ENCODE measurements at places on chromosomes 3 and 15.

DNA sequence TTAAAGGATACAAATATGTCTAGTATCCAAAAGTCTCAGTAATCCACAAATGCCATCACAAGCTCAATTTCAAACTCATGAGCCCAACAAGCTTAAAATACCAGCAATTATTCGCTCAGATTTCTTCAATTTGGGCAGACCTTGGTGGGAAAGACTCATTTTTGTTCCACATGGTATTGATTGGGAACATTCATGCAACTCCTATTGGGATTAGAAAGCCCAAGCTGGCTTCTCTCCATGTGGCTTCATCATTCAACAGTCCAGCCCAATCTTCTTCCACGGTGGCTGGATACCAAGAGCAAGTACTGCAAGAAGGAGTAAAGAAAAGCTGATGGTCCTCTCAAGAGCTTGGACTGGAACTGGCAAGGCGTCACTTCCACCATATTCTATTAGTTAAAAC, 66.3 kb downstream of the STRIT1 start:
- no peak for DNase-seq

- DNase-seq, result no peak
Observed at GRCh38 chr3:88732186-88732585, 375.2 kb upstream of the EPHA3 start.

- DNase-seq, result no peak
Observed at GRCh38 chr3:24042174-24043059, 97.3 kb downstream of the NR1D2 start.

DNA sequence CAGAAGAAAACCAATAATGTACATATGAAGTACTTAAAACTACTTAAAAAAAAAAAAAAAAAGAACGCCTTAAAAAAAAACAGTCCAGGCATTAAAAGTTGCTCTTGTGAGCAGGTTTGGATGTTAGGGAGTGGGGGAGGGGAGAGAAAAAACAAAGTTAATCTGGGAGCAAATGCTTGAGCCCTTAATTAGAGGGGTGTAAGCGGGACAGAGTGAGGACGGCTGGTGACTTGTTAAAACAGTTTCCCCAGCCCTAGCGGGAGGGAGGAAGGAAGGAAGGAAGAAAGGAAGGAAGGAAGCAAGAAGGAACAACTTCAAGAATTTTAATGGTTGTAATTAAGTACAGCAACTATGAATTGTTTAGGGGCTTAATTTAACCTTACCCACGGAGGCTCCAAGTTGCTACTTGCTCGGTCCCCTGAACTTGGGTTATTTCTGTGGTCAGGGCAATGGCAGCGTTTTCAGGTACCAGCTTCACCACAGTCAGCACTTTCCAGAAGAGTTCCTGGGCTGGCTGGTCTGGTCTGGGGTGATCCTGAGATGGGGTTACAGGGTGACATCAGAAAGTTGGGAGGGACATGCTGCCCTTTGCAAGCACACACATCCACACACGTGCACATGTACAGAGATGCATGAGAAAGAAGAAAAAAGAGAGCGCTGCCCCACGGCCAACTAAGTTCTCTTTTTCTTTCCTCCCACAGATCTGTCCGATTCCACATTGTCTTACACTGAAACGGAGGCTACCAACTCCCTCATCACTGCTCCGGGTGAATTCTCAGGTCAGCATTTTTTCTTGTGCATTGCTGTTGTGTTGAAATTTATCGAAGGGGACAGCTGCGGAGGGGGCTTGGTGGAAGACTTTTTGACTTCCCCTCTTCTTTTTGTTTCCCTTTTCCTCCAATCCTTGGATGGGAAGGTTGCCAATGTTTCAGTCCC, 14.0 kb downstream of the SMAD6 start:
- DNase-seq, result no peak

DNA sequence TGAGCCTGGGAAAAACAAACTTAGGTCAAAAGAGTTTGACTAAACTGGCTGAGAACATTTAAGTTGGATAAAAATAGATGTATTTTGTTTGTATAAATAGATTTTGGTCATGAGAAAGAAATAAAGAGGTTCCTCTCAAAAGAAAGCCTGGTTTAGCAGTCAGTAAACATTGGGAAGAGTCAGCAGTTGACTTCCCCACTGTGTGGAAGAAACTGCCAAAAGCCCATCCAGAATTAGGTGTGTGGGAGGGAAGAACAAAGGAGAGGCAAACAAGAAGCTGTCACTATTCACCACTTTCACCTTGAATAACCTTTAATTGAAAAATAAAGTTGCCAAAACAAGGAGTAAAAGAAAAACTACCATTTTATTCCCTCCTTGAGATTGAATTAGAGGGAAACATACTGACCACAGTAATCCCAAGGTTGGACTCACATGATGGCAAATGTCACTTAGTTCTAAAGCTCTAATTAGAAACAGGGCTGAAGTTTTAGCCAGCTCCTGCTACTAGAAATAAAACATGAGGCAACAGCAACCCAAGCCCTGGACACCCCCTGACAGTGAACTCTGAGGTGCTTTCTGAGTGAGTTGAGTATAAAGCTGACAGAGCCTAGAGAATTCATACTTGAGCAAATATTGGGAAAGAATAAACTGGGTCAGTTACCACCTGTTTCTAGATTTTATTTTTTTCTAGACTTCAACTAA, 139.3 kb downstream of the SERPINI1 start:
- no peak for DNase-seq

Data from activated effector memory CD4-positive, alpha-beta T cell treated with Interleukin-2 at 50 U/mL for 16 hours (primary cell).